GM18507 (cell line): ENCODE measurements at places on chromosomes 13 and 19.

DNA sequence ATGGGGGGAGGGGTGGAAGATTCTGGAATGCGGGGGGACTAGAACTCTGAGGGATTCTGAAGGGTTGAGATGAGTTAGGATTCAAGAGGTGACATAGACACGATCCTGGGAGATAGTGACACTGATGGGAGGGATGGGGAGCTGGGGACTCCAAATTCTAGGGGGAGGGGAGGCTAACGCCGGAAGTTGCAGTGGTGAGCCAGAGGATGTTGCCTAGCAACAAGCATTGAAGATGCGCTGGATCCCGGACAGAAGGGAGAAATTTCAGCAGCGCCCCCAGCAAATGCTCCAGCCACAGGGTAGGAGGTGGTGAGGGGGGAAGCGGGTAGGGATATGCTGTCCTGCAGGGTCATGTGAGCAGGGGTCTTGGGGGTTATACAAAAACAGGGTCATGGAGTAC, 6.9 kb upstream of the LTBP4 start:
- no peak for DNase-seq

- no peak for DNase-seq
These were observed 35.5 kb upstream of the SLC15A1 start for GRCh38 chr13:98787996-98788395.

- no peak for DNase-seq
These were observed 11.8 kb upstream of the RB1 start for GRCh38 chr13:48291730-48292129.

DNA sequence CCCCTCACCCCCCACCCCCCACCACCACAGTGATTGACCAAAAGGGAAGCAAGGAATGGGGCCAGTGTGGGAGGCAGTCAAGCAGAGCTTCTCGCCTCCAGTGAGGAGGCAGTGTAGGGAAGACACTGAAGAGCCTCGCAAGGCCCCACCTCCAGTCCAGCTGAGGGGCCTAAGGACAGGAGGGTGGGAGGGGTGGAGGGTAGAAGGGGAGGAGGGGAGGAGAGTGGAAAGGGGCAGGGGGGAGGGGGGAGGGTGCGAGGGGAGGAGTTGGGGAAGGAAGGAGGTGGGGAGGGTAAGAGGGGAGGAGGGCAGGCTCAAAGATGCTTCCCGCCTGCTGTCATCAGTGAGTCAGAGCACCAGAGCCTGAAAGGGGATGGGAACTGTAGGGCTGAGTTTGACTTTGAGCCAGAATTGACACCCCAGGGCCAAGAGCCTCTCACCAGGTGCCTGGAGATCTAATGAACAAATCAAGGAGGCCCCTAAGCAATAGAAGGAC, 786.2 kb downstream of the UQCRFS1 start:
- no peak for DNase-seq

GRCh38 chr13:110225609-110226574, 81.1 kb downstream of the COL4A1 start:
- DNase-seq = no peak

DNA sequence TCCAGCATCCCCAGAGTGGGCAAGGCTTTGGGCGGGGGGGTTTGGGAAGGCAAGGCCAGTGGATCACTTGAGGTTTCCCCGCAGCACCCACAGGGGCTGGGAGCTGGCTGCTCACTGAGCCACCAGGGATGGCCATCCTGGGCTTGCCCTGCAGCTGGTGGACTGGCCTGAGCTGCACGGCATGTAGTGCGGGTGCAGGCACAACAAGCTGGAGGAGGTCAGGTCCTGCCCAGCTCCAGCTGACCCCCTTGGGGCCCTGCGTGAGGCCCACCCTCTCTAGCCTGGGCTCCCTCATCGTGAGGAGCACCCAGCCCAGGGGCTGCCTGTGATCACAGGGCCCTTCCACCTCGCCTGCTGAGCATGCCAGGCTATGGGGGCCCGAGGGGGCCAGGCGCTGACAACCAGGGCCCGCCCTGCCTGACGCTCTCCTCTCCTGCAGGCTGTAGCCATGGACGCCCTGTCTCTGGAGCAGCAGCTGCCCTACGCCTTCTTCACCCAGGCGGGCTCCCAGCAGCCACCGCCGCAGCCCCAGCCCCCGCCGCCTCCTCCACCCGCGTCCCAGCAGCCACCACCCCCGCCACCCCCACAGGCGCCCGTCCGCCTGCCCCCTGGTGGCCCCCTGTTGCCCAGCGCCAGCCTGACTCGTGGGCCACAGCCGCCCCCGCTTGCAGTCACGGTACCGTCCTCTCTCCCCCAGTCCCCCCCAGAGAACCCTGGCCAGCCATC, 22.9 kb downstream of the COMP start:
- no peak for DNase-seq

DNA sequence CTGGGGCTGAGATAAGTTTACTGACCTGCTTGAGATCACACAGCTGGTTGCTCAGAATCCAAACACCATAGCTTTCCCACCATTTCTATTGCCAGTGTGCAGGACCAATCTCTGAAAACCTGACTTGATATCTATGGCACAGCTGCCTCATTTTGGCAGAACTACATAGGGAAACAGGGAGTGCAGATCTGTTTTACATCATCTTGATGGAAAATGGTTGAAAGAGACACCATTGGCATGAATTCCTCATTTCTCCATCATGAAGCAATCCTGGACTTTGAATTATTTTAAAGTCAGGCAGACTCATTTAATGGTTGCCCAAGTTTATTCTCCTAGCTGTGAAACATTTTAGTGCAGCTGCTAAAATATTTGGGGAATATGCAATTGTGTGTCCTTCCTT, 1628.2 kb upstream of the SLC10A2 start:
- DNase-seq = no peak

DNA sequence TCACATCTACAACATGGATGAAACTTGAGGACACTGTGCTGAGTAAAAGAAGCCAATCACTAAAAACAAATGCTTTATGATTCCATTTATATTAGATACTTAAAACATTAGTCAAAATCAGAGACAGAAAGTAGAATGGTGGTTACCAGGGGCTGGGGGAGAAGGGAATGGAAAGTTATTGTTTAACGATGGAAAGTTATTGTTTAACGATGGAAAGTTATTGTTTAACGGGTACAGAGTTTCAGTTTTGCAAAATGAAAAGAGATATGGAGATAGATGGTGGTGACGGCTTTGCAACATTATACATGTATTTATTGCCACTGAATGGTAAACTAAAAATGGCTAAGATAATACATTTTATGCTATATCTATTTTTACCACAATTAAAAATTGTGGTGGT, 160.6 kb downstream of the TUBA3C start:
- DNase-seq = no peak
